ENCODE measurements at places on chromosomes 13 and 19.

DNA sequence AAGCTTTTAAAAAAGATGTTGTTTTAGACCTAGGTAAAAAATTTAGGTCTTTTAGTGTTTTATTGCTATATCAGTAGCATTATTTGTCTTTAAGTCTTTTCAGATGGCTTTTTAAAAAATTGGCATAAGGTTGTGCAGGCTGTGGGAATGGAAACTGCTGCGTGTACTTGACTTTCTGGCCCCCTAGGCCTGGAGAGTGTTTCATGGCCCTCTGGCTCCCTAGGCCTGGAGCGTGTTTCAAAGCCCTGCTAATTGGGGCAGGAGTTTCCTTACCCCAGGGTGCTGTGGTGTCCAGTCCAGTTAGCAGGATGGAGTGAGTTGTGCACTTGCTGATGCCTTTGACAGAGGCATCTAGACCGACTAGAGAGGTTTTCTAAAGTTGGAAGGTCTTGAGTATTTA, 23.8 kb downstream of the PRAM1 start:
- DNase-seq, result no peak

DNA sequence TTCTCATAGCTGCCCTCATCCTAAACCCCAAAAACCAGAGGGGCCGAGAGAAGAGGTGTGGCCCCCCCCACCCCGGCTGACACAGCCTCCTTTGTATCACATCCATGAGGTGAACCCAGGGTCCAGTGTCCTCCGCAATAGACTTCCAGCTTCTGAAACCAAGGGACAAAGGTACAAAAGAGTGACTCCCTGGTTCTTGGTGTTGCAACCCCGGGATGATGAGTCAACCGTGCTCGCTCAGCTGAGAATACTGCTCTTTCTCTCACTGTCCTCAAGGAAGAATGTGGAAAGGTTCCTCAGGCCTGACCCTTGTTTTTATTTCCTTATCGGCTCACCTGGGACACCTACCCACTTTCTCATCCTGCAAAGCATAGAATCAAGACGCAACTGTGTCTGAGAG, 5.5 kb downstream of the SLC15A1 start:
- no peak for DNase-seq

GRCh38 chr13:102686024-102686423, 8.8 kb downstream of the METTL21C start:
- DNase-seq, result no peak

DNA sequence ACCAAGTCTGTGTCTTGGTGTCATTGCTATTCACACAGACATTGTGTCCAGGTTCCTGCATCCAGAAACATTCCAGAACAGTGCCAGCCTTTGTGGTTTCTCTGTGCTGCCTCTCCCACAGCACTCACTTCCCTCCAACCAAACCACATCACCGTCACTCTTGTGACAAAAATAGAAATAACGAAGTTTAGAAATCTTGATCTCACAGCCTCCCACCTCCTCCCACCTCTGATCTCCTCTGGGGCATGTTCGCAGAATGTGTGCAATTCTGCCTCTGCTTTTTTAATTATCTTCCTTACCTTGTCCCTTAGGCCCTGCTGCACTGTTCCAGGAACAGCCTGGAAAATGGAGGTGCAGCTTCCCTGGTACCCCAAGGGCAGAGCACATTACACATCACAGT, 8.7 kb upstream of the SERPINE3 start:
- DNase-seq, result no peak

GRCh38 chr13:105327581-105328126, 1207.8 kb downstream of the EFNB2 start:
- DNase-seq, result no peak

DNA sequence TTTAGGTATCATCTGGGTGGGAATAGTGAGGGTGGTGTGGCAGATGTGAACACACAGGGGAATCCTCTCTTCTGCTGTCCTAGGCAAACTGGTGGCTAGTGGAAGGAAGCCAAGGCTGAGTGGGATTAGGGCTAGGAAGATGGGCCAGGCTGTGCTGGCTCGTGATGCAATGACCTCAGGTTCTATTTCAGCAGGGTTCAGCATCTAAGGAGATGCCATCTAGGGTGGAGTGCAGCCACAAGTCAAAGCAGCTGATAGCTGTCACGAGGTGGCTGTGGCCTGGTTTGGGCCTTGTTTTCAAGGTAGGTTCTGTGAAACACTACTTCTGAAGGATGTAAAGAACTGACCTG, 21.6 kb downstream of the ARL11 start:
- DNase-seq, result no peak

DNA sequence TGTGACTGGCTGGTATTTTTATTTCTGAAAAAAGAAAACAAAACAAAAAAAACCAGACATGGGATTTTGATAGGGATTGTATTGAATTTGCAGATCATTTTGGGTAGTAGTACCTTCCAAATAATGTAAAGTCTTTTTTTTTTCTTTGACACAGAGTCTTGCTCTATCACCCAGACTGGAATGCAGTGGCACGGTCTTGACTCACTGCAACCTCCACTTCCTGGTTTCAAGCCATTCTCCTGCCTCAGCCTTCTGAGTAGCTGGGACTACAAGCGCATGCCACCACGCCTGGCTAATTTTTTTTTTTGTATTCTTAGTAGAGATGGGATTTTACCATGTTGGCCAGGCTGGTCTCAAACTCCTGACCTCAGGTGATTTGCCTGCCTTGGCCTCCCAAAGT, 4.2 kb downstream of the ZNF101 start:
- DNase-seq, result no peak

GRCh38 chr13:72567566-72567965, 159.9 kb downstream of the MZT1 start:
- no peak for DNase-seq

DNA sequence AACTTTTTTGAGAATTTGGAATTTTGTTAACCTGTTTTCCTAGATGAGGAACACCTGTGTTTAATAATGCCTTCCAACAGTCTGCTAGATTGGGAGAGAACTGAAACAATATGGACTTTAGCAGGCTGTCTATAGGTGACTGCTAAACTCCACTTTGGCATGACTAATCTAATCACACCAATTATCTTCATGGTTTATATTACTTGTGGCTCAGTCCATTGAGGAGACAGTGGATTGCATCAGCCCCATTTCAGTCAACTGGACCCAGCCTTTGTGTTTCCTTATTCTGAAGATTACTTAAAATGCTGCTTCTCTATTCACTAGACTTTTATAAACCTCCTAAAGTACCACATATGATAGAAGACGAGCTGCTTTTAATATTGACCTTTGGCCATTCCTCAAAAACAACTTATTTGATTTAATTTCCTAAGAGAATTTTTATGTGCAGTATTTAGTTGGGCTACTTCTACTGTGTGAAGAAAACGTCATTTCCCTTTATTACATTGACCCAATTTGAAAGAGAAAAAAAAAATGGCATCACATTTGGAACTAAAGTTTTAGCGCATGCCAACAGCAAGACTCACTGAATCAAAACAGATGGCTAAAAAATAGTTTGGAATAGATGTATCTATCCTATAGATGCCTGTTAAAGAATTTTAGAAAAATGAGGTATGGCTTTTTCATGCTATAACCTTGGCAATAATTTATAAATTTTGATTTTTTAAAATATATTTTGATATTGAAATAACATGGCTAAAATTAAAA, 295.8 kb downstream of the NDFIP2 start:
- no peak for DNase-seq

DNA sequence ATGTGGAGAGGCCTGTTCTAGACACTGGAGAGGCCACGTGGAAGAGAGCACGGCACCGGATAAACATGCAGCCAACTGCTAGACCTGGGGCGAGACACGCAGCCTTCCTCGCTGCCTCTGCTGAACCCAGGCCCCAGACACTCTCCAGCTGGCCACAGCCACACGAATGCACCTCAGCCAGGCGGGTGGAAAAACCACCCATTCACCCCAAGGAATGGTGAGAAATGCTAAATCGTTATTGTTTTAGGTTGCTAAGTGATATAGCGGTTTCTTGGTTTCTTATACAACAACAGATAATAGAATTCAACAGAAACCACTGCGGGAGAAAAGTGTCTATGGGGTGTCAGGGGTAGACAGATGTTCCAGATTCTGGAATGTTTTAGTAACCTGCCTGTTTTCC, 52.5 kb downstream of the STK24 start:
- no peak for DNase-seq

GRCh38 chr19:19597809-19598306, 20.6 kb downstream of the PBX4 start:
- peak; percentile 34 for DNase-seq

GRCh38 chr13:25738342-25739196, 313.2 kb downstream of the SHISA2 start:
- DNase-seq, result no peak

GRCh38 chr13:114074671-114075315, 57.6 kb downstream of the RASA3 start:
- no peak for DNase-seq

DNA sequence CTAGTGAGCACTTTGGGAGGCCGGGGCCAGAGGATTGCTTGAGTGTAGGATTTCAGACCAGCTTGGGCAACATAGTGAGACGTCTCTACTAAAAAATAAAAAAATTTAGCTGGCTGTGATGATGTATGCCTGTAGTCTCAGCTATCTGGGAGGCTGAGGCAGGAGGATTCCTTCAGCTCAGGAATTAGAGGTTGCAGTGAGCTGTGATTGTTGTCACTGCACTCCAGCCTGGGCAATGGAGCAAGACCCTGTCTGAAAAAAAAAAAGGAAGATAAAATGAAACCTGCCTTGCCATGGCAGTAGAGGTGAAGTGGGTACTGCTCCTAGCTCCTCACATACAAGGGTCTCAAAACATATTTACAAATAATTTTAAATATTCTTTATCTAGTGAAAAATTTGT, 7.4 kb downstream of the UCHL3 start:
- DNase-seq, result no peak

DNA sequence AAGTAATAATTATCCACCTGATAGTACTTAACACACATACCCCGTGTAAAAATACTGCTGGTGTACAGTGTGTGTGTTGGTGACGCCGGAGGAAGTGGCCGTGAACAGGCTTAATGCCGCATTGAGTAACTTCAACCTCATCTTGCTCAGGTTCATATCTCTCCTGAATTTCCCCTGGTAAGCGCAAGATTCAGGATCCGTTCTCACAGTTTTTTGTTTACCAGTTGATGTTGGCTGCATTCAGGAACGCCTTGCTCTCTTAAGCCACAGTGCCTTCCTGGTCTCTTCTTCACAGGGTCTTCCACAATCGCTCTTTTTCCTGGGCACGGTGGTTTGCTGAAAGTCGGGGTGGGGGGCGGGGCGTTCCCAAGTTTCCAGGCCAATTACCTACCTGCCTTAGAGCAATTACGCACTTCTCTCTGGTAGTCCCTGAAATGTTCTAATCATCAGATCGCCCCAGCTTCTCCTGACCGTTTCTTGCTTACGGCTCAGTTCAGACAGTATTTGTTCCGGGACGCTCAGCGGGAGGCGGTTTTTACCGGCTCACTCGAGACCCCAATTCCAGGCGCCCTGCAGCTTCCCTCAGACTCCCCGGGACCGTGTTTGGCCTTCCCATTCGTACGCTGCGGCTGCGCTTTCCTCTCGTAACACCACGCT, 706 bp upstream of the DNAJC3 start:
- peak; percentile 16 for DNase-seq

DNA sequence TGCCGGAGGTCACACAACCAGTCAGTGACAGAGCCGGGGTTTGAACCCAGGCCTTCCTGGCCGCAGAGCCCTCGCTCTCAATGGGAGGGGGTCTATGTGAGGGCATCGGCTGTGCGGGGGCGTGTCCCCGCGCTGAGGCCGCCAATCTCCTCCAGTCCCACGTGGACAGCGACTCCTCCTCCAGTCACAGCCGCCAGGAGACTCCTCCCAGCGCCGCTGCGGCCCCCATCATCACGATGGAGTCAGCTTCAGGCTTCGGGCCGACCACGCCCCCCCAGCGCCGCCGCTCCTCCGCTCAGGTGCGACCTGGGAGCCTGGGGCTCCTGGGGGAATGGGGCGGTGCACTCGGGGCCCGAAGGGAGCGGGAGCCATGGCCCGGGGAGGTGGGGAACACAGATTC, 6.0 kb downstream of the SPRED3 start:
- peak; percentile 56 for DNase-seq

DNA sequence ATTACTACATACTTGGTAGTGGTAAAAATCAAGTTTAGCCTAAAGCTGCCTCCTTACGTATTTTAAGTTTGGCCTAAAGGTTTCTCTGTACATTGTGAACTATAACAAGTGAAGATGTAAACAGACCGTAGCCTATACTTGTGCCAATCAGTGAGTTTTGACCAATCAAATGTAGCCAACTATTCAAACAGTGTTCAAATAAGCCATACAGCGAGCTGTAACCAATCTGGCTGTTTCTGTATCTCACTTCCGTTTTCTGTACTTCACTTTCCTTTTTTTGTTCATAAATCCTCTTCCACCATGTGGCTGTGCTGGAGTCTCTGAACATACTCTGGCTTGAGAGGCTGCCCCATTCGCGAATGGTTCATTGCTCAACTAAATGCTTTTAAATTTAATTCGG, 2504.6 kb downstream of the PCDH9 start:
- DNase-seq, result no peak

GRCh38 chr19:23914402-23915286, at the start of gene ZNF726:
ZNF726 (plus strand) TSS chr19:23914886; CDS start chr19:23914995, 109 bp downstream.
- peak; percentile 83 for DNase-seq

- DNase-seq, result no peak
Measured at GRCh38 chr19:19538785-19539166, 711 bp downstream of the CILP2 start.

- DNase-seq, result no peak
Measured at GRCh38 chr13:41162151-41162550, 29.5 kb upstream of the KBTBD6 start.

DNA sequence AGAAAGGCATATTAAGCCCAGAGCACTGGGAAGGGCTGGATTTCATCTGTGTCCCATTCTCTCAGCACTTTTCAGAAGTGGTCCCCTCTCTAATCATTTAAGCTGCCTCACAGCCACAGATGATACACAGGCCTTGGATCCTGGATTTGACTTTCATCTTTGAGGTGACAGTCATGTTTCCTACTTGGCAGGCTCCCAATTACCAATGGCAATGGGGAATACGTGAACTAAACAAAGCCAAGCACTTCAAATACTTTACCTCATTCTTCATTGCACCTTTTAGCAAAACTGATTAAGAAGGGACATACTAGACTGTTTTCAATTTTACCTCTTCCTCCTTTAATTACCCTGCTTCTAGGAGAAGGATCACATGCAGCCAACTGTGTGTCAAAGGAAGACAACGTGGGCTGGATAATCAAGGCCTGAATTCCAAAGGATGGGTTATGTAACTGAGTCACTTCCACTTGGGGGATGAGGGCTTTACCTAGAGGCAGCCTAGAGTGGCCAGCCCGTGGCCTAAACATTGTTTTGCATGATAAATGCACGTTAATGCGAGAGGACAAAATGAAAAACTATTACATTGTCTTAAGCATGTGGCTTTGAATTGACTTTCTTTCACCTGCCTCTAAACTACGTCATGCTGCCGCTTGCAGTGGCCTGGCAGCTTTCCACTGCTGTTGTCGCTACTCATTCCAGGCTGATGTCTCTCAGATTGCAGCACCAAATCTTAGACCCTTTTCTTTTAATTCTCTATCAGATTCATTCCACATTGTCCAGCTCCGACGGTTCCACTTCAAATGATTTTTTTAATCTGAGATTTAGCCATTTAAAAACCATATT, 95.0 kb downstream of the KCTD12 start:
- no peak for DNase-seq

DNA sequence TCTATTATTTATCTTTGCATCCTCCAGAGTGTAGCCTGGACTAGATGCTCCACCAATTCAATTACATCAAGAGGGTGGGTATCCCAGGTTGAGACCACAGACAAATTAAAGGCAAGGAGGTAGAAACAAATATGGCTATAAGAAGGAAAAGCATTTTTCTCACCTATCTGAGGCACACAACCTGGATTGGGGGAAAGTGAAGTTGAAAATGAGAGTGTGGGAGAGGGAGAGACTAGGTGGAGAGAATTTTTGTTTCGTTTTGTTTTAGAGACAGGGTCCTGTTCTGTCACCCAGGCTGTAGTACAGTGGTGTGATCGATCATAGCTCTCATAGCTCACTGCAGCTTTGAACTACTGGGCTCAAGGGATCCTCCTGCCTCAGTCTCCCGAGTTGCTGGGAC, 5.8 kb upstream of the PRODH2 start:
- no peak for DNase-seq
